ENCODE measurements at places on chromosomes 11 and 22.

DNA sequence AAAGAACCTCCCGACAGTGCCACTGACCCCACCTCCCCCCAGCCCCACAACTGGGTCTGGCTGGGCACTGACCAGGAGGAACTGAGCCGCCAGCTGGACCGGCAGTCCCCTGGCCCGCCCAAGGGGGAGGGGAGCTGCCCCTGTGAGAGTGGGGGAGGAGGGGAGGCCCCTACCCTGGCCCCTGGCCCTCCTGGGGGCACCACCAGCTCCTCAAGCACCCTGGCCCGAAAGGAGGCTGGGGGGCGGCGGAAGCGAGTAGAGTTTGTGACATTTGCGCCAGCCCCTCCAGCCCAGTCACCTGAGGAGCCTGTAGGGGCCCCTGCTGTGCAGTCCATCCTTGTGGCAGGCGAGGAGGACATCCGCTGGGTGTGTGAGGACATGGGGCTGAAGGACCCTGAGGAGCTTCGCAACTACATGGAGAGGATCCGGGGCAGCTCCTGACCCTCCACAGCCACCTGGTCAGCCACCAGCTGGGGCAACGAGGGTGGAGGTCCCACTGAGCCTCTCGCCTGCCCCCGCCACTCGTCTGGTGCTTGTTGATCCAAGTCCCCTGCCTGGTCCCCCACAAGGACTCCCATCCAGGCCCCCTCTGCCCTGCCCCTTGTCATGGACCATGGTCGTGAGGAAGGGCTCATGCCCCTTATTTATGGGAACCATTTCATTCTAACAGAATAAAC is 12.3 kb downstream of the TMEM132A start:
- no peak for DNase-seq

GRCh38 chr11:16924462-16924825 is 89.8 kb downstream of the PLEKHA7 start:
- no peak for DNase-seq

- peak; percentile 18 for DNase-seq
These were observed 860 bp downstream of the PRMT3 start for GRCh38 chr11:20388096-20389055.

DNA sequence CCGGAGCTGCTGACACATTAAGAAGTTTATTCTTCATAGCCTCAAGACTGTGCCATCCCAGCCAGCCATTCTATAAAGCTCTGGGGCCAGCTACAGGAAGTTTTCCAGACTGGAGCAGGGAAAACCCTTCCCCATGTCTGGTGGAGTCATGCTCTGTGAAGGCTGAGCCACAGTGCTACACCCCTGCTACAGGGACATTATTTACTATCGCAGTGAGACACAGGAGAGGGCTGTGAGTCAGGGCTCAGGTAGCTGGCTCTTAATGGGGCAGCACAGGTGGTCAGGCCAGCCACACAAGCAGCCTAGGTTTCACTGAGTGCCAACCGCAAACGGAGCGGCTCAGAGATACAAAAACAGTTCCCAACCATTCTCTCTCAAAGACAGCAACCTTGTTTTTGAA is 12.1 kb downstream of the HPS4 start:
- no peak for DNase-seq

DNA sequence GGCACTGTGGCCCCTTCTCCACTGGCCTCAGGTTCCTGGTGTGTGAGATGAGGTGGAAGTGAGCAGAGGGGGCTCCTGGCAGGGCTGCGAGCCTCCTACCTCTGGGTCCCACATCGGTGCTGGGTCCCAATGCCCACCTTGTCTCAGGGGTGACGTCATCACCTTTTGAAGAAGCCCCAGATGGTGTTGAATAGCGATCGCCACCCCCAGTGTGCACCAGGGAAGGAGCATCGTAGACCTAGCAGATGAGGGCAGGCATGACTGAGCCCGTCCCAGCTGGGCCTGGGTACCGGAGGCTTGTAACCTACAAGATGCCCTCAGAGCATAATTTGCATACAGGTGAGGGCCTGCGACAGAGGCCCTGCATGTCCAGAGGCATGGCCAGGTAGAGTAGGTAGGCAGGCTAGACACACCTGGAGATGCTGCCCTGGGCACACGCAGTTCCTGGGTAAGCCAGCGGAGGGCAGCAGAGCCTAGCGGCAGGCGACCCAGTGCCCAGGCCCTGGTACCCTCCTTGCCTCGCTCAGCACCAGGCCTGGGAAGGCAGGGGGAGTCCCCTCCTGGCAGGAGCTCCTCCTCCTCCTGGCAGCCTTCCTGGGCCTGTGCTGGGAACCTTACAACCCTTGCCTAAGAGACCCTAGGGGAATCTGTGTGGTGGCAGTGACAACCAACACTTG is 52.5 kb downstream of the TPCN2 start:
- peak; percentile 68 for DNase-seq

GRCh38 chr11:113926273-113927197 is 21.9 kb downstream of the HTR3B start:
- peak; percentile 16 for DNase-seq

All from fibroblast of mammary gland (primary cell).